ENCODE measurements at places on chromosomes 5 and 9.

GRCh38 chr5:74452856-74453255 is 187.7 kb downstream of the ENC1 start:
- DNase-seq: no peak

- DNase-seq: no peak
Measured at GRCh38 chr5:103904651-103905050, 342.1 kb upstream of the NUDT12 start.

DNA sequence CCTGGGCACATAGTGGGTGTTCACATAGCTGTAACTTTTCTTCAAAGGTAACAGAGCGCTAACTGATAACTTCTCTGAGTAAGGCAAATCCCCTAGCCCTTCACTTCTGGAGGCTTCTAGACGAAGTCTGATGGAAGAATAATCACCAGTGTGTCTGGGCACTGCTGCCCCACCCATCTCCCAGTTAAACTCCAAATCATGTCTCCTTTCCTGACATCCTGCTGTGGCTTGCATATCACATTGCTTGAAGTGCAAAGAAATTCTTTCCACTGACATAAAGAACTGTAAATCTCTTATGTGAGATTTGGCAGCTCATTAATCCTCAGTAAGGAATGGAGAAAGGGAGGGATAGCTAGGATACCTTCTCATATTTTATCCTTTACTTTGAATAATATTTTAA is 74.6 kb downstream of the MARCHF11 start:
- no peak for DNase-seq

- no peak for DNase-seq
Measured at GRCh38 chr5:143350751-143351602, 52.5 kb downstream of the NR3C1 start.

DNA sequence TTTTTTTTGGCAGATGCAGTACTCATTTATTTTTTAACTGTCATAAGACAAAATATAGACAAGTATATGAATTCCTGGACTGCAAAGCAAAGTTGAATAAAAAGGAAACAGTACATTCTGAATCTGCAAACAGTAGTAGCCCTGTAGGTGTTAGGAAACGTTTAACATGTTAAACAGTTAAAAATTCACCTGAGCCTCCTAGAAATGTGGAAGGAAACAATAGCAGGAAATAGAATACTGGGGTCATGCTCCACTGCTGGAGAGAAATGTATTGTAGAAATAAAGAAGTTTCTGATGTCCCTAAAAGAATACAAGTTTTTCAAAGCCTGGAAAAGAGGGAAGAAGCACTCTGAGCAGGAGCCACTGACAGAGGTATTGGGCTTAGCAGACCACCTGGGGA is 866.0 kb downstream of the PTPRD start:
- no peak for DNase-seq

DNA sequence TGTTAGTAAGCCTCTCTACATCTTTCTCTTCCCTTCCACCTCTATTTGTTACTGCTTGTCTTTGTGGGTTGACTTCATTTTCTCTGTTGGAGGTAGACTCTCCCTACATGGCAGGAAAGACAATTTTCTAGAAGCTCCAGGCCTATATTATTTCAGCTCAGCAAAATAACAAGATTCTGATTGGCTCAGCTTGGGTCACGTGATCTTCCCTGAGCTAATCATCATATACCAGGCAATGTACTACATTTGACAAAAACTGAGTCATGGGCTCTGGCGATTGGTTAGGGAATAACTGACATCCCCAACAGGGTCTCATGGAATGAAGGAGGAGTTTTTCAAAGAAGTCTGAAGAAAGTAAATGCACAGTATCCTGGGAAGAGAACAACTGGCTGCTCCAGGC is 65.6 kb upstream of the NR3C1 start:
- DNase-seq: no peak

- no peak for DNase-seq
Measured at GRCh38 chr5:55541056-55541635, 6.4 kb upstream of the PLPP1 start.

DNA sequence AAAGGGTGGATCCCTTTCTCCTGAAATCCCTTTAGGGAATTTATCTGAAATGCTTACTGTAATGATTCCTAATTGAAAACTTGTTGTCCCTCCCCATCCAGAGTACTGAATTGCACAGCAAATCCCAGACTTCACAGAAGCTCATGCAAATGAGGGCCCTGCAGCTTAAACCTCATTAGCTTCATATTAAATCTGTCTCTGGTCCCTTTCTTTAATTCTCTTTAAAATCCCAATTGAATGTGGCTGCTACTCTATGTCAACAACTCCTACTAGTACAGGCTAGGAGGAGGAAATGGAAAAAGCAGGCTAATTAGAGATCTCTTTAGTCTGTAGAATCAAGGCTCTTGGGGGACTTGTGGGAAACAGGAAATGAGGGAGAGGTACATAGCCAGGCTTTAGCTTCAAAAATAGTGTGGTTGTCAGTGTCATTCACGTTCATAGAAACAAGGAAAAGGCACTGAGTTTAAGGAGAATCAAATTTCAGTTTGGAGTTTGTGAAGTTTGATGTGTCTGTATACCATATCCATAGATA is 191.3 kb upstream of the PRDM9 start:
- DNase-seq: no peak

DNA sequence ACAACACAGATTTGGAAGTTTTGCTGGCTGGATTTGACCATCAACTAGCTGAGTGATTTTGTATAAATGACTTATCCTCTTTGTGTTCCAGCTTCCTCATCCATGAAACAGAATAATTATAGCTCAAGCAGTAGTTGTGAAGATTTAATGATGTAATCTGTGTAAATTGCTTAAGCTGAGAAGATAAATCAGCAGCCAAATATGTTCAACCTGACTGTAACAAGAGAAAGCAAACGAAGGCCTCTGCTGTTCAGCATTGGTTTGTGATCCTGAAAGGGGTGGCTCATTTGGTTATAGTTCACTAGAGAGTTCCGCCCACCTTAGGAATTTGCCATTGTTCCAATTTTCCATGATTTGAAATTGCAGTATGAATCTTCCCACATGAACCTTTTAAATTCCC is 75.7 kb upstream of the CCDC112 start:
- DNase-seq: no peak

All from hippocampal formation (tissue), 2 donors.